ENCODE measurements at places on chromosomes 3 and 15.

DNA sequence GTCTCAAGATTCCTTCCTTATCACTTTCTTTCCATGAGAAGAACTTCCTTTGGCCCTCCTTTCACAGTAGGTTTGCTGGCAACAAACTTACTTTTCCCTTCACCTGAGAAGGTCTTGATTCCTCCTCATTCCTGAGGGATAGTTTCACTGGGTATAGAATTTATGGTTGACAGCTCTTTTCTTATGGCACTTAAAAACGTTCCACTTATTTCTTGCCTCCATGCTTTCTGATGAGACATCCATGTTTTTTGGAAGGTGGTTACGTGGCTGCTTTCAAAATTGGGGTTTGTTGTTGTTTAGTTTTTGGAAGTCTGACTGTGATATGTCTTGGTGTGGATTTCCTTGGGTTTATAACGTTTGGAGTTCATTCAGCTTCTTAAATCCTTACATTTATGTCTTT is 8.2 kb upstream of the PLXNA1 start:
- DNase-seq, result no peak

DNA sequence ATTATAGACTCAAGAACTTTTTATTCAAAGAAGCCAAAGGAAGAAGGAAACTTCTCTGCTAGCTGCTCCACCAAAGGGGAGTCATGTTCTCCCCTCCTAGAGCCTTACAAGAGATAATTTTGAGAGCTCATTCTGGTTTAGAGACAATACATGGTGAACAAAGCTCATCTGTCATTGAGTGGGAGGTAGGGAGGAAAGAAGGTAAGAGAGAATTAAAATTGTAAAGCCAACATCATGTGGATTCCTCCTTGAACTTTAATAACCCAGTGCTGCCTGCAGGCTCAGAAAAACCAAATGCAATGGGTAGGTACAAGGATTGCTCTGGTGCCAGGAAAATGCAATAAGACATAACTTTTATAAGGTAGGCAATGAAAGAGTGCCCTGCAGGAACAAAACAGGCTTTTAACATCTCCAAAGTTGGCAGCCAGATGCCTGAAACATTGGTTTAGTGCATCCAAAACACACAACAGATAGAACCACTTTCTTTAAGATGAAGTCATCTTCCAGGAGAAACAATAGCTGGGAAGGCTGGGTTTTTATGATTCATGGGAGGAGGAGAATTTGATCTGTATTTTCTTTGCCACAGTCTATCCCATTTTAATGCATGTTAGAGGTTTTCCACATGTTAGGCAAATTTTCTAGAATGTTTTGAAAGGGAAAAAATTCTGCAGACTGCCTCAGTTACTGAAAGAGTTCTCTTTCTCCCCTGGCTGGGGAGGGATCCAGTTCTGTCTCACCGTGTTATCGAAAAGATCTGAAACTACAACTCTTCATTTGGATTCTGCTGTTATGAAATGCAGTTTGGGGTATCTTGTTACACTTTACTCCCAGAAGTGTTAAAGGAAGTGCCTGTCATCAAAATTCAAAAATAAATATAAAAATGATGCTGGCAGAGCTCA is 11.3 kb upstream of the ARHGEF3 start:
- peak; percentile 55 for DNase-seq

DNA sequence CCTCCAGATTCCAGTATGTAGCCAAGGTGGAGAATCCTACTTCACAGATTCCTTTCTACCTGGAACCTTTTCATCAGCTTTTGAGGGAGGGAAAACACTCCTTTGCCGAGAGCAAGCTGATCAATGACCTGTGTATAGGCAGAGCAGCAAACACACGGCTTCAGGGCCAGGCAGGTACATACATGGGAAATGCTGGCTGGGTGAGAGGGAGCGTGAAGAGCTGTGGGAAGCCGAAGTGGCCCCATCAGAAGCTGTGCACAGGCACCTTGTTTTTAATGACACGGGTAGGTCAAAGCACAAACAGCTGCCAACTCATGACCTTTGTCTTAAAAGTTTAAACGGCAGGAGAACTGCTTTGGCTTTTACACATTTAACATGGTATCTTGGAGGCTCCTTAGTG is 25.3 kb downstream of the STARD5 start:
- no peak for DNase-seq

DNA sequence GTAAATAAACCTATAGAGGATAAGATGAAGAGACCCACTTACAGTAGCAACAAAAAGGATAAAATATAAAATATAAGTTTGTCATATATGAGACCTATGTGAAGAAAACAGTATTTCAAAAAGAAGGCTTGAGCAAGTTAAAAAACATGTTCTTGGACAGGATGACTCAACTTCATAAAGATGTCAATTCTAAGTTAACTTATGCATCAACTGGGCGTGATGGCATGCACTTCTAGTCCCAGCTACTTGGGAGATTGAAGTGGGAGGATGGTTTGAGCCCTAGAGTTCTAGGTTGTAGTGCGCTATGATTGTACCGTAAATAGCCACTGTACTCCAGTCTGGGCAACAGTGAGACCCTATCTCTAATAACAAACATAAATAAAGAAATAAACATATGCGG is 59.7 kb downstream of the PDCD6IP start:
- no peak for DNase-seq

GRCh38 chr15:80308002-80308401 is 56.0 kb upstream of the CTXND1 start:
- no peak for DNase-seq

- no peak for DNase-seq
Observed at GRCh38 chr3:42730294-42730693, 27.7 kb upstream of the HHATL start.

- DNase-seq, result no peak
Observed at GRCh38 chr3:125683067-125683829, 88.0 kb upstream of the OSBPL11 start.

DNA sequence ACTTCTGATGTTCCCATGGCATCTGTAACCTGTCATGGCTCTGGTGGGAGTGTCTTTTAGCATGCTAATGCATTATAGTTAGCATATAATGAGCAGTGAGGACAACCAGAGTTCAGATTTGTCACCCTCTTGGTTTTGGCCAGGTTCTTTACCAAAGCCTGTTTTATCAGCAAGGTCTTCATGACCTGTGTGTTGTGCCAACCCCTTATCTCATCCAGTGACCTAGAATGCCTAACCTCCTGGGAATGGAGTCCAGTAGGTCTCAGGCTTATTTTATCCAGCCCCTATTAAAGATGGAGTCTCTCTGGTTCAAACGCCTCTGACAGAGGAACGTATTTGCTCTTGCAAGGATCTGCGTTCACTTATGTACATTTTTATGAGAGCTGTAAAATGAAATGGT is 60.3 kb upstream of the UTS2B start:
- no peak for DNase-seq

GRCh38 chr15:22979238-22980188 is 655 bp downstream of the CYFIP1 start:
- peak; percentile 63 for DNase-seq

- DNase-seq, result no peak
Observed at GRCh38 chr3:112314649-112315048, 18.3 kb upstream of the CD200 start.

DNA sequence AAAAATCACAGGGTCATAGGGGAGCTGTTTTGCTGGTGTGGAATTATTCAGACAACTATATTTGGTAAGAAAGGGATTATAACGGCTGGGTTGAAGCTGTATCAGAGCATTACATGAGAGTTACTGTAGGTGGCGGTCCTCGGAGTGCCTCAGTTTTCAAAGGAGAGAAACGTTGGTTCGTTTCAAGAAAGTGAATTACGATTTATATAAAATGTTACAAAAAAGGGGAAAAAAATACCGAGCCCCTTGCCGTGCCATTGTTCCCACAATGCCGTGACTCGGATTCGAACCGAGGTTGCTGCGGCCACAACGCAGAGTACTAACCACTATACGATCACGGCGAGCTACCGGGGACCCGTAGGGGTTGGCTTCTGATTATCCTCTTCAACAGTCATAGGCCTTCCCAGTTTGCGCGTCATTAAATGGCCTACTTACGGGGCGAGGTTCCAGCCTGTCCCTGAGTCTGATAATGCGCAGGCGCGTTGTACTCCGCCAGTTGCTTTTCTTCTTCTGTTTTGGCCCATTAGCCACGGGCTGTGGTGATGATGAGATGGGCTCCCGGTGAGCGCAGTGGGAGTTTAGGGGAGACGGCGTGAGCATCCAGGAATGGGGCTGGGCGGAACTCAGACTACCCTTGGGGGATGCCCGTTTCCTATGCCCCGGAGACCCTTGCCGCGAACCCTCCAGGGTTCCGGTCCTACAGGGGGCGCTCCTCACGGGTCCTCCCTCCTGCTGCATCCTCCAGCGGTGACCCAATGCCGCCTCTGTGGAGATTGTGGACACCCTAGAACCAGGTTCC is 10.8 kb upstream of the SHF start:
- peak; percentile 98 for DNase-seq

DNA sequence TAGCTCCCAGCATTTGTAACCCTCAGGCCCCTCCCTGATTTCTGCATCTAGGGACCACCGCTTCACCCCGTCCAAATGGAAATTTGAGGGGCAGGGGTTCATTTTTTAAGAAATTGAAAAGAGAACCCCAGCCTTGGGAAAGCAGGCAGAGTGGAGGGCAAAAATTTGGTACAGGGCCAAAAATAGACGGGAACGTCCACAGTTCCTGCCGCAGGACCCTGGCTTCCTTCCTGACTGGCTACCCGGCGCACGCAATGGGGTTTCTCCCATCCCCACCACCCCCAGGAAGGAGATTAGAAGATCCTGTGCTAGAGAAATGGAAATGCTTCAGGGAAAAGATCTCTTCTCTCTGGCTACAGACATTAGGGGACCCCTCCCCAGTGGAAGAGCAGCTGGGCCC is 20.9 kb downstream of the GP9 start:
- no peak for DNase-seq

DNA sequence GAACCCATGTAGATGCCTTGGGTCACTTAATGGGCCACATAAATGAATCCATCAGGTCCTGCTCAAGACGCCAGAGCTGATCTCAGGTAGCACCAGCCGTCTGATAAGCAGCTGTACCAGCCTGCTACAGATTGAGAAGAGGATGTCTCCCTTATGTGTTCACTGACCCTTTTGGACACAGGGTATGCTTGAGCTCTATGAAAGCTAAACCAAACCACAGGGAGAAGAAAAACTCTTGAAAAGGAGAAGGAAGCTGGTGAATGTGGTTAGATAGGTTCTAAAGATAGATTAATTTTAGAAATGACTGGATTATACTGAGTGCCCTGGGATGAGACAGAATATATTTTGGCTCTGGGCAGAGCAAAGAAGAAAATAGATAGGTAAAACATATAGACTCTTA is 187.5 kb downstream of the SPATA16 start:
- DNase-seq, result no peak

GRCh38 chr3:6260551-6261191 is 600.2 kb upstream of the GRM7 start:
- DNase-seq, result no peak

GRCh38 chr3:169387751-169388696 is 275.5 kb downstream of the MECOM start:
- peak; percentile 59 for DNase-seq

- DNase-seq, result no peak
Observed at GRCh38 chr15:87722941-87723691, 533.4 kb downstream of the NTRK3 start.

DNA sequence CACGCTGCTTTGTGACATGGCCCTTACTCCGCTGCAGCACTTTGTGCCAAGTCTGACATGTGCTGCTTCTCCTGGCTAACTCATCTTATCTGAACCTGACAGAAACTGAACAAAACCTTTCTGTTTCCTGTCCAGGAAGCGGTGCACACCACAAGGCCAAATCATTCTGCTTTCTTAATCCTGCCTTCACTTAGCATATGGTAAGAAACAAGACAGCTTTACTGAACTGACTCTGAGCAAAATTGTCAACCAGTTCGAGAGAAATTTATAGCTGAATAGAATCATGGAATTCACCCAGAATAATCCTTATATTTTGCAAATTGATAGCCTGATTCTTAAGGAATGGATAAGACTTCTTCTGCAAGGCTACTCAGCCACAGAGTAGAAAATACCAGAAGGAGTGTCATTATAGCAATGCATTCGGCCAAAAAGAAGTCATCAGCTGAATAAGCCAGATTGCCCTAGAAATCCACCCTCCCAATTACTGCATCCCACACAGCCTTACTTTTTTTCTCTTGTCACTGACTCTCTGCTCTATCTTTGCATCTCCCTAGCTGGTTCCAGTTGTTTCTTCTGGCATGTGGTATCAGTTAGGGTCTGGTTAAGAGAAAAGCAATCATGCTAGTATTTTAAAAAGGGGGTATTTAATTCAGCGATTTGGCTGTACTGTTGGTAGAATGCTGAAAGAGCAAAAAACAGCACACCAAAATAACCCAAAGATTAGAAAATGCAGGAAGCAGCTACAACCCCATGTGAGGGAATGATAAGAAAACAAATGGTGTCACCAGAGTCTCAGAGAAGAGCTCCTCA is 41.6 kb upstream of the STRIT1 start:
- no peak for DNase-seq

DNA sequence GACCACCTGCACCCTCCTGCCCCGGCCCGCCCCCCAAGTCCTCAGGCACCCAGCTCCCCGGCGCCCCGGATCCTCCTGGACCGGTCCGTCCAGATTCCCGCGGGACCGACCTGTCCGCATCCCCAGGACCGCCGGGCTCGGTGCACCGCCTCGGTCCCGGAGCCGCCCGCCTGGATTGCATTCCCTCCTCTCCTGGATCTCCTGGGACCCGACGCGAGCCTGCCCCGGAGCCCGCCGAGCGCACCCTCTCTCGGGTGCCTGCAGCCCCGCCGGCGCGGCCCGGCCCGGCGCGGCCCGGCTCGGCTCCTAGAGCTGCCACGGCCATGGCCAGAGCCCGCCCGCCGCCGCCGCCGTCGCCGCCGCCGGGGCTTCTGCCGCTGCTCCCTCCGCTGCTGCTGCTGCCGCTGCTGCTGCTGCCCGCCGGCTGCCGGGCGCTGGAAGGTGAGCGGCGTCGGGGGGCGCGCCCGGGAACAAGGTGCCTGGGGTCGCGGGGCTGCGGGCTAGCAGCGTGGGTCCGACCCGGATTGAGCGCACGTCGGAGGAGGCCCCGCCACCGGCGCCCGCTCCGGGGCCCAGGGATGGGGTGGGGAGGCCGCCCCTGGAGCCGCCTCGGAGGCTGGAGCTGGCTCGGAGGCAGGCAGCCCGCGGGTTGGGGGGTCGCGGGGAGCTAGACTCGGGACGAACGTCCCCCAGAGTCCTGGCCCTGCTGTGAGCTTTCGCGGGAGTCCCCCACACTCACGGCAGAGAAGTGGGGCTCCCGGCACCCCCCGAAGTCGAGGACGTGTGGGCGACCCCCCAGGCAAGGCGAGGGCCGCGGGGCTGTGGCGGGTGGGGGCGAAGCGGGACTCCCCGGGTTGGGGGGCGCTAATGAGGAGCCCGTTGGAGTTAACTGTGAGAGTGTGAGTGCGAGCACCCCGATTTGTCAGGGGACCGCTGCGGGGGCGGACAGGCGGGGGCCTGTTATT is 610 bp downstream of the EPHB3 start:
- no peak for DNase-seq

Data from dermis microvascular lymphatic vessel endothelial cell (primary cell).